Endodermal cell (in vitro differentiated cells): ENCODE measurements at places on chromosomes 7 and 10.
A peak's percentile ranks its signal among the peaks of the same experiment; 100 is the strongest.

GRCh38 chr10:97278491-97278989, 13.9 kb downstream of the ARHGAP19 start:
- DNase-seq, result no peak

DNA sequence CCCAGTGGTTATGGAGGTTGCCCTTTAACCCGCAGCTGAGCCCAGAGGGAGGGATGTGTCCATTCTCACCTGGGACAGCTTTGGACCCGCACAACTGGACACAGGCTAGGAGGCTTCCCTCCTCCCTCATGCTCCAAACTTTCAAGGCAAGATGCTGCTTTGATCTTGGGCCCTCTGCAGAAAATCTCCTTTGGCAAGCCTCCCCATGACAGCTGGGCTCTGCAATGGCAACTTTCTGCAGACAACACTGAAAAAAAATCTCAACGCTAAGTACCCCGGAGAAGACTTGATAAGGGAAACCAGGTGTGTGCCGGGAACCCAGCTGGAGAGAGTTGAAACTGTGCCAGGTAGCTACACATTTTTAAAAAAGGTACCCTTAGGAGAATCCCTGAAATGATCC, 610.1 kb downstream of the LRMDA start:
- no peak for DNase-seq

GRCh38 chr7:138170959-138171703, 94.9 kb downstream of the AKR1D1 start:
- no peak for DNase-seq

DNA sequence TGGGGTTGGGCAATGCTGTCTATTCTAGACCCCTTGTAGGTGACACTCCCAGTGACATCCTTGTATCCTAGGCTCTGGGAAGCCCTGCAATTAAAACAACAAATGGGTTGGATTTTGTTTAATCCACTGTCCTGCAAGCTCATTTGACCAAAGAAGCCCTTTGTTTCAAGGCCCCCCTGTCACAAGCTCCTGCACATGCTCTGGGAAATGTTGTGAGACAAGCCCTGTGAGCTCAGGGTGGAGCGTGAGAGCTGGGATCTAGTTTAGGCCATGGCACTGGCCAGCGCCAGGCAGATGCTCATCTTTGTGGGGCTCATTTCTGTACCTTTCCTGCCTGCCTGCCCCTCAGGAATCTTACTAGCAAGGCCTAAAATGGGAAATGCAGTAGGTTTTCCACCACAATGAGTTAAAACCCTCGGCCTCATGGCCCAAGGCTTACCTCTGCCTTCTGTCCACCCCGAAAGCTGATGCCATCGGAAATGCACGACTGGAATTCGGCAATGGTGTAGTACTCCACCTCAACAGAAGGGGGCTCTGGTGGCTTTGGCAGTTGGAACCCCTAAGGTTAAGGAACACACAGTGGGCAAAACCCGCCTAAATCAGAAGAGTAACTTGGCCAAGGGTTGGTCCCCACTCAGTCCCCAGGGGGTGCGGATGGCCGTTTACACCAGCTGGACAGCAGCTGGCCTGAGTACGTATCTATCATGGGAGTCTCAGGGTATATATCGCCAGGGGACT, 112.0 kb downstream of the NEURL1 start:
- peak; percentile 88 for DNase-seq

DNA sequence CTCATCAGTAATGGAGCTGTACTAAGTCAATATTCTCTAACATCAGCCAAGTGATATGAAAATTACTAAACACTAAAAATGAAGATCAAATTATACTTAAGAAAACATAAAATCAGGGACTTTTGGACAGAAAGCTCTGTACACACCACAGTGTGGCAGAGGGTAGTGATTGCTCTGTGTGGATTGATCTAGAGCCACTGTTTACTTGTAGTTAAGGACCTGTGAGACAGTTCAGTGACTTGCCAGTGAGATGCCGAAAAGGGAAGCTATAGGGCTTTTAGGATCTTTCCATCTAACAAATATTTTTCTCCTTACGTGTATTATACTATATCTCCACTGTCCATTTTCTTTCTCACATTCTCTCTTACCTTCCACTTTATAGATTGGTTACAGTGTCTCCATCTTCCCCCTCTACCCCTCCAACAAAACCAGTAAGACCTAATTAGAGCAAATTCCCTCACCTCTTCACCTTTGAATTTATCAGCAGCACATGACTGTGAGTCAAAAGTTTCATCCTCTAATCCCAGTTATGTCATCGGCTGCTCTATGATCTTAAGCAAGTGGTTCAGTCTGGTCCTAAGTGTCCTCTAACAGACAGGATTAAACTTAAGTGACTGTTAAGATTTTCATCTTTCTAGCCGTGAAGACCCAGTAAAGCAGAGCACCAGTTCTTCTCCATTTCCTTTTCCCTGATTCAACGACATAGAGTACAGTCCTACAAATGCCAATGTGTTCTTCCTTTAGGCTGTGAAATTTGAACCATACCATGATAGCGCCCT, 6.9 kb downstream of the PIK3CG start:
- no peak for DNase-seq

GRCh38 chr7:44189286-44189992, at the start of gene GCK:
Gene GCK, minus strand, starts transcription at chr7:44189439. Its CDS starts 486 bp downstream, at chr7:44188953.
- DNase-seq, result peak; percentile 78

GRCh38 chr10:86734207-86734988, 22.0 kb upstream of the BMPR1A start:
- no peak for DNase-seq

DNA sequence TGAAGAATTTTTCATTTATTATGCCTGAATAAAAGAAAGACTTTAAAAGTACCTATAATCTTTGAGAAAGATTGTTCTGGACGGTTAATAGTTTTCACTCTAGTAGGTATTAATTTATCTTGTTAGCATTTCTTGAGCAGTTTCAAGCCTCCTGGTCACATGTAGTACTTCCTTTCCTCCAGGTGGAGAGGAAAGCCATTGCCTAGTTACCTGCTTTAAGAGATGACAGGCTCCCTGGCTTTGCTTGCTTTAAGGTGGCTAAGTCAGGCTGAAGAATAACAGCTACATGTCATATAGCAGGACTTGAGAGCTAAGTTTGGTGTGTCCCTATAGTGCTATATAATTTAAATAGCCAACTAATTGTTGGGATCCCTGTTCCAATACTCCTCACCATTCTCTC, 160.2 kb downstream of the CDK14 start:
- no peak for DNase-seq

DNA sequence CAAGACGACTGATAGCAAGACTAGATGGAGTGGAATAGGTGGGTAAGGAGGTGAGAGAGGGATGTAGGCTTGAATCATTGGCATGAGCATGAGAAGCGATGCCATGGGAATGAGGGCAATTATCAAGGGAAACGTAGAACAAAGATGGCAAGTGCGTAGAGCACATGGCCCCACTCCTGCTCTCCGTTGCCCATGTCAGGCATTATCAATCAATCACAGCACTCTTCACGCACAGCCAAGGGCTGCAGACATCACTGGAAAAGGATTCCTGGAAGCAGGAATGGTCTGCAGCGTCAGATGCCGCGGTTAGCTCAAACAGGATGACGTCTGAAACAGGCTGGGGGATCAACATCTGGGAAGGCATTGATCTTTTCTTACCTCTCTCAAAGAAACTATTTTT, 25.6 kb upstream of the GALNTL5 start:
- DNase-seq, result no peak

- DNase-seq, result no peak
Measured at GRCh38 chr10:119305860-119306513, 98.6 kb downstream of the GRK5 start.

DNA sequence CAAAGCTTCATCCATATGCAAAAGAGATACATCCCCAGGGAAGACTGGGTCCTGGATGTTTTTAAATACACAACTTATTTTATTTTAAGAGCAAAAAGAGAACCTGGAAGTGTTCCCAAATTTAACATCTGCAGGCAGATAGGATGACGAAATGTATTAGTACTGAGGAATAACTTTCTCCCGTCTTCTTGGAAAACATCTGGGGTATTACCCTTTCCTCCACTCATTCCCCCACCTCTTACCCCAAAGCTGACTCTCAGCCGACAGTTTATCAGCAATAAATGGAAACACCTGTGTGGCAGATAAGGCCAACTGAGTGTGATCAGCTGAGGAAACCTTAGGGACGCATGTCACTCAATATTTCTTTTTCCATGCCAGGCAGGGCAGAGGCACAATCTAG, 435.6 kb upstream of the NPVF start:
- DNase-seq, result no peak

GRCh38 chr10:107104026-107104652, 60.4 kb downstream of the SORCS1 start:
- no peak for DNase-seq
